ENCODE measurements at places on chromosomes 2 and 18.

DNA sequence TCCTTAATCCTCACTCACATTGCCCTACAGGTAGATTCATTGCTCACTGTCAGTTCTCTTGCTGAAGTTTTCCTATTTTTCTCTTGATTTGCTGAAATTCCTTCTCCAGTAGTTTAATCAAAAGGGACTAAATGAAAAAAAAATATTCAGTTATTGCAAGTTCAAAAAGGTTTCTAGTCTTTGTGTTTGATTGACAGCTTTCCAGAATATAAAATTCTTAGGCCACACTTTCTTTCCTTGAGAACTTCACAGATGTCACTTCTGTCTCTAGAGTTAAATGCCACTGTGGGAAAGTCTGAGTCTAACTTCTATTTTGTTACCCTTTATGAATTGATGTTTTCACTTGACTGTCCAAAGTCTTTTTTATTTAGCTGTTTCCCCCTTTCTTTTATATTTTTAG lies 25.7 kb downstream of the RRM2 start:
- no peak for DNase-seq

- DNase-seq, result no peak
These were observed 379.0 kb upstream of the RND3 start for GRCh38 chr2:150866431-150866830.

- no peak for DNase-seq
These were observed 334.3 kb downstream of the DYSF start for GRCh38 chr2:71787476-71788185.

DNA sequence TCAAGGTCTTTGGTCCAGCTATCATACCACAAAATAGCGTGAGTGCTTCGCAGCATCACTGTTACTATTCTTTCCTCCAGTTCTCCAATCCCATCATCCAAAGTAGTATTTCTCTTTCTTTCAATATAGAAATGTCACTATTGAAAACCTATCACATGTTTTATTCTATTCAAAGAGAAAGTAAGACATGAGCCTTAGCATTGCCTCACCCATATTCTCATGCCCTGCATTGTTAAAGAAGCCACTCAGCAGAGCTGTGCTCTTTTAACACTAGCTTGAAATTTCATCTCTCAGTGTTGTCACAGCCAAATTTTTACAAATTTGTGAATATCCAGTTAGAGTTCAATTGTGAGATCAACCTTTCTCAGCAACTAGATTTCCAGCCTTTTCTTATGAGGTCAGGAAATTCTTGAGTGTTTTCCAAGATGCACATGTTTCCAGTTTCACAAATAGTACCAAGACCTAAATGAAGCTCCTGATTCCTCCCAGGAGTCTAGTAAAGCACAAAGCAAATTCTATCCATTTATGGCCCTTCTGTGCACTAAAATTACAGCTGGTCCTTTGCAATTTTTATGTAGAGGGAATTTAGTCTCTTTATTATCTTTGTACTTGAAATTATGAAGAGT lies 343.7 kb downstream of the SPAG16 start:
- no peak for DNase-seq

DNA sequence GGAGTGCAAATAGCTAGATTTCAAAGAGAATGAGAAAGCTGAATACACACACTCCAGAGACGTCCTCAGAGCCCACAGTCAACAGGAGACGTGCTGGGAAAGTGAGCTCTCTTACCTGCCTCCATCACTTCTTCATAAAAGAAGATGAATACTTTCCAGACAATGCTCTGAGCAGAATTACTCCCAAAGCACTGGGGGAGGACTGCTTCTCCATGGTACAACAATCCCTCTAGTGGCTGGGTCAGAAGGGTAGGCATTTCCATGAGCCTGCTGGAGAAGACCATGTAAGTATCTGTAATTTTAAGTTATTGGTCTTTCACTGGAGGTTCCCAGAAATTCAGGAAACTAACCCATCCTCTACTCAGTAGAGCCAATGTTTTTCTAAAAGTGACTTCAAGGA lies 190.3 kb downstream of the RBM43 start:
- no peak for DNase-seq

- DNase-seq, result no peak
These were observed 1.9 kb downstream of the TTL start for GRCh38 chr2:112483831-112484230.

Measured in cortex of kidney (tissue), 1 donor.